ENCODE measurements at places on chromosomes 2 and 18.

GRCh38 chr2:203122317-203122986, 107.8 kb downstream of the NBEAL1 start:
- DNase-seq: no peak

GRCh38 chr2:150376553-150377335, 110.7 kb downstream of the RND3 start:
- DNase-seq: no peak

DNA sequence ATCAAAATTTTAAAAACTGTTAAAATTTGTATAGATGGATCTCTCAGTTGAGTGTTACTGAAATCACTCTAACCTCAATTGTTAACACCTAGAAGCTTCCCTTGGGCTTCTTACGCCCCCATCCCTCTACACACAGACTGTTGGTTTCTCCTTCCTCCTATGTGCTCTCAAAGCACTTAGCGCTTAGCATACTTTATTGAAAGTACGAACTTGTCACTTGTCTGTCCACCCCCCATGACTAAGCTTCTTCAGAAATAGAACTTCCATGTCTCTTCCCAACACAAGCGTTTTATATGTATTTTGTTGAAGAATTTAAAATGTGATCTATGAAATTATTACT, 441 bp downstream of the MPHOSPH10 start:
- DNase-seq: no peak

- DNase-seq: no peak
Observed at GRCh38 chr2:66101206-66101605, 333.7 kb upstream of the MEIS1 start.

DNA sequence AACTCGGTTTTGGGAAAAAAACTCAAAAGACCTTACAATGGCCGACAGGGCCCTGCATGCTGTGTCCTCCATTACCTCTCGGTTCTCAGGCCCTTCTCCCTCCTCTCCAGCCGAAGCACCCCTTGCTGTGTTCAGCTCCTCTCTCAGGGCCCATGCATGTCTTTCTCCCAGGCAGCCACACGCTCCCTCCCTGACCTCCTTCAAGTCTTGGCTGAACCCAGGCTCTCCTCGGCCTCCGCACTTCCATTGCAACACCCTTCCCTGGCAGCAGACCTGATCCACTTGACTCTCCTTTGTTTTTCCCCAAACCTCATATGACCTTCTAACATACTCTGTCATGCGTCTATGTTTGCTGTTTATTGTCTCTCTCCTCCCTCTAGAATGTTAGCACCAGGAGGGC, 114.0 kb downstream of the CYP26B1 start:
- no peak for DNase-seq

DNA sequence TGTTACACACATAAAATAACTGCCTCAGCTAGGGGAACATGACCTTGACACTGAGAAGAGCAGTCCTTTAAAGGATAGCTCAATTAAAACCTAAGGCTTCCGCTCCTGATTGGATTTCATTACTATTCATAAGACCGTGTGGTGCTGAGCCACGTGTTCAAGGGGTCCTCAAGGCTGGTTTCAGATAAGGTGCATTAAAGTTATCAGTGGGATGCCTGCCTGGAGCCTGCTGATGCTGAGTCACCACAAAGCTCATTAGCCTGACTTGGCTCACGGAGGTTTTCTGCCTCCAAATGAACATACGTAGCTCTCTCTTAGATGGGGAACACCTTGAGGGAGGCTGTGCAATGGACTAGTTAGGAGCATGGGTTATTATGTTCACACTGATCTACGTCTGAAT, 518.9 kb downstream of the TDRD15 start:
- DNase-seq: no peak
